ENCODE measurements at places on chromosomes 5 and 9.

GRCh38 chr5:169104937-169105494 is 195.9 kb downstream of the SLIT3 start:
- DNase-seq, result no peak

DNA sequence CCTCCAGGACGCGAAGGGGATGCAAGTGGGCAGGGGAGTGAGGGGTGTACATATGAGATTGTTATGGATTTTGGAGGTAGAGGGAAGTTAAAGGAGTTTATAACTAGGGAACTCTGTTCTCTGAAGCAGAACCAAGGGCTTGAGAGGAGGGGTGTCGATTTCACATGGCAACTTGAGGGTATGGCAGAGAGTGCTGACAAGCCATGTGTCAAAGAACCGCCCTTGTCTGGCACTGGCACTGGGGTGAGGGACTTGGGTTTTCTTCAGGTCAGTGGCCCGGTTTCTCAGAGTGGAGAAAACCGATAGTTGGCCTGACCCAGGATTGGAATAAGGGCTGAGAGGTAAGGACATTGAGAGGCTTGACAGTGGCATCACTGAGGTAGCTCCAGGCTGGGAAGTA is 47.7 kb upstream of the TESK1 start:
- no peak for DNase-seq

GRCh38 chr5:163846512-163846911 is 341.1 kb downstream of the MAT2B start:
- DNase-seq, result no peak

DNA sequence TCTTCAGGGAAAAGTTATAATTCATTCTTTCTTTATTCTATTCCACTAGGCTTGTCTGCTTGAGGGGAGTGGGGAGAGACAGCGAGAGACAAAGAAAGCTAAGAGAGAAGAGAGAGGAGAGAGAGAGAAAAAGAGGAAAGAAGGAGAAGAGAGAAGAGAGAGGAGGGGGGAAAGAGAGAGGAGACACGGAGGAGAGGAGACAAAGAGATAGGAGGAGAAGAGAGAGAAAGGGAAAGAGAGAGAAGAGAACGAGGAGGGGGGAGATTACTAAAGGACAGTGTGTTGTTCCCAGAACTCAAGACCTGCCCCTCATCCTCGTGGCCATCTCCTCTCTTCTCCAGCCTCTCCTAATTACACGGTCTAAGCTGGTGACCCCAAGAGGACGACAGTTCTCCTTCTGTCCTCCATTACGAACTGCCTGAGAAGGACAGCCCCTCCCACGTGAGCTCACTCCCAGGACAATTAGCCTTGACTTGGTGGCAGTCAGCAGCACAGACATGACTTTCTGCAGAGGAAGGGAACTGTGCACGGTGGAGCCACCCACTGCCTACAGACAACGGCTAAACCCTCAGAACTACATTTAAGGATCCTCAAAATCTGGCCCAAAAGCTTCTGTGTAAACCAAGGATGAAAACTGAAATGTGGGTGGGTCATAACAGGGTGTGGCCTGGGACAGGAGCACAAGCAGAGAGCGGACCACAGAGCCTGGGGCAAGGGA is 99.1 kb downstream of the COL23A1 start:
- no peak for DNase-seq

GRCh38 chr9:80426992-80427391 is 855.2 kb downstream of the TLE4 start:
- no peak for DNase-seq

GRCh38 chr5:168137265-168137664 is 154.2 kb upstream of the WWC1 start:
- DNase-seq, result no peak

DNA sequence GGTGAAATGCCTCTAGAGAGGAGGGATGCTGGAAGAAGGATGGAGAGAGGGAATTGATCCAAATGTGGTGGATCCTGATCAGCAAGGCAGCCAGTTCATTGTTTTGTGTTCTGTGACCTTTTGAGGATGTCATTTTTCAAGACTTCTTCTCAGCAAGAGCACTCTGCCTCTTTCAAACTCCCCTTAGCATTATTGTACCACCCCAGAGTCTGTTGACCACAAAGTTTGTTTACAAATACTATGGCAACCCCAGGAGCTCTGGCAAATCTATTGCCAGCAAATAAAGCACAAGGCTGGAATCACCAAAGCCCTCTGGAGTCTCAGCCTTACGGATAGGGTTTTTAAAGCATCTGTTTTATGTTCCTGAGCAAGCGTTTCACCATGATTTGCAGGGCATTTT is 76.2 kb upstream of the SLC1A3 start:
- DNase-seq, result no peak

DNA sequence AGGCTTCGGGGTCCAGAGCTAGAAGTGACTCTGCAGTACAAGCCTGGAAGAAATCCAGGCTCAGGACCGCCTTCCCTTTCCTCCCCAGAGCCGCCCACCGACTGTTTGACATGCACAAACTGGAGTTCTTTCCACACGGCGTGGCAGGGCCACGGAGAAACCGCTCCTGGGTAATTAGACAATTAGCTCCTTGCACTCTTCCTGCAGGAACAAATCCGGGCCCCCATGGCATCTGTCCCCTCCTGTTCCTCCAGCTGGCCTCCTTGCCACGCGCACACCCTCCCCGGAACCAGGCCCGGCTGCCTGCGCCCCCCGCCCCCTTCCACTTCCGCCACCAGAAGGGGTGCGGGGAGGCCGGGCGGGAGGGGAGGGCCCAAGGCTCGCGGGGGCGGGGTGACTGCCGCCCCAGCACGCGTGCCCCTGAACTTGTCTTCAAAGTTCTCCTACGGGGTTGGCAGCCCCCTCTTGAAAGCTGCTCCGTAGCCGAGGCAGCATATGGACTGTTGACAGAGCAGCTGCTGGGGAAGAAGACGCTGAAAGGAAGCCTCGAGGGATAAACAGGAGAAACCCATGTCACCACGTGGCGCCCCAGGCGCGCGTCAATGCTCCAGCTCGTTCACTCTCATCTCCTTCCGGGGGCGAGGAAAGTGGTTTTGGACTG is 74.3 kb downstream of the SEC61B start:
- DNase-seq, result no peak

DNA sequence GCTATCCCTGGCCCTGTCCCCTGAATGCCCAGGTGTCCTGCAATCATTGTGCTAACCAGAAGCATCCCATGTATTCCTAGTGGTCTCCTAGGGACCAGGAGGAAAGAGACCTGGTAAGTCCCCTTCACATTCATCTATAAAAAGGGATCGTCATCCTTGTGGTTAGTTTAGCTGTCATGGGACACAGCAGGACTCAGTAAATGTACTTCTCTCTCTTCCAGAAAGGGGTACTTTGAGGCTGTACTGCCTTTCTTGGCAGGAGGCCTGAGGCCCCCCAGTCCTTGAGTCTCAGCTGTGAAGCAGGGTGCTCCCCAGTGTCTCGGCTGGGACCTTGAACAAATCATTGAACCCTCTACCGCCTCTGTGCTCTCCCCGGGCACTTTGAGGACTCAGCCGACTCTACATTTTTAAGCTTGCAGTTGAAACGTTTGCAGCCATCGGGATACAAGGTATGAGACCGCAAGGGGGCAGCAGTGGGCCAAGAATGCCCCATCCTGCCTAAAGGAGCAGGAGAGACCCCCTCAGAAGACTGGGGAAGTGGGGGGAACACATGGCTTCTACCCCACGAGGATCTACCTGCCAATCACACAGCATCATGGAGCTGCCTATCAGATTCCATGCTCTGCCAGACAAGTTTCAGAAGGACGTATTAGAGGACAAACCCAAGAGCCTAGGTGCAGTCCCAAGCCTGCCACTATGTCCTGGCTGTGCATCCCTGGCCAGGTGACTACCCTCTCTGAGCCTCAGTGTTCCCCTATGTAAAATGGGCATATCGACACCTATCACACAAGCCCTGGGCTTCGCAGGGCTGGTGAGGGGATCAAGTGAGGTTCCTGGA is 2.4 kb upstream of the PHYKPL start:
- peak; percentile 57 for DNase-seq

DNA sequence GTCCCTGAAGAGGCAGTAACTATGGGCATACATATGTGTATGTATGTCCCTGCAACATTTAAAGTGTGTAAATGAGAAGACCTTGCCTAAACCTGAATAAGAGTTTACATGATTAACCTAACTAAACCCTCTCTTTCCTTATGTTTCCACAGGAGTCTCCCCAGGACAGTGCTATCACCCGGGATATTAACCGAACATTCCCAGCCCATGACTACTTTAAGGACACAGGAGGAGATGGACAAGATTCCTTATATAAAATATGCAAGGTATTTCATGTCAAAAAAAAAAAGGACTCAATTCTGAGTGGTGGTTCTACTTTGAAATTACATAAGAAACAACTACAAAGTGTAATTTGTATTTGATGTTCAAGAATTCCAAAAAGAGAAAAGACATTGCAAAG is 31.7 kb downstream of the GPR21 start:
- no peak for DNase-seq

GRCh38 chr5:177382423-177383029 is 1.7 kb upstream of the SLC34A1 start:
- no peak for DNase-seq

DNA sequence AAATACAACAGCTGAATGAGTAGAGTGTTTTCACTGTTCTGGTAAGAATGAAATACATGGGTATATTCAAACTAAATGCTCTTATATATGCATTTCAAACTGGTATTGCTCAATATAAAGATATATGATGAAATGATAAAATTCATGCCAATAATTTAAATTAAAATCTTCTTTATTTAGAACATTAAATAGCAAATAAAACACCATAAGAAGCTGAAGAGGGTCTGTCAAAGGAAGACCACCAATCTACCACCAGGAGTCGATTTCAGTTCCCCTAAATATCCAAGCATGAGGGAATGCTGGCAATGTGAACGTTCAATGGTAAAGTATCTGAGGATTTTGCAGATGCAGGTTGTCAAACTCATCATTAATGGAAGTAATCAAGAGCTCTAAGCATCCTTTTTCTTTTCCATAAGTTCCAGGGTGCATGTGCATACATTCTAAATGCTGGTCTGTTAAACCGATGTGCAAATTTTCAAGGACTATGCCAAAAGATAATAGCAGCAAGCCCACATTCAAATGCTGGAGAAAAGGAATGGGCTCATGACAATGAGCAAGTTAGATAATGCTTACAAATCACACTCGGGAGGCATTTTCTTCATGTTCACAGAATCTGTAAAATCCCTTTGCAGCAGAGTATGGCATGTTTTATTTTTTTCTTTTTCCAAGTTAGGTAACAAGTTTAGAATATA is 118.8 kb upstream of the MTAP start:
- no peak for DNase-seq
